ENCODE measurements at places on chromosomes 6 and 20. TPM values are rescaled to one million over a fixed set of nuclear protein-coding genes. Genes with fewer than 3 reads are reported as not detected.

DEFB116 gene
- not detected for total RNA-seq

LY6G6F gene
- total RNA-seq: not detected

PTCHD4 gene
- 4.2 TPM for total RNA-seq

PTPRK gene
- total RNA-seq: 44.7 TPM

L3MBTL1 gene
- total RNA-seq: 1.5 TPM

TENT5A gene
- 0.76 TPM for total RNA-seq

EIF6 gene
- 151 TPM for total RNA-seq

PTPRA gene
- total RNA-seq: 19.8 TPM

PRRT1 gene
- not detected for total RNA-seq

ADGB gene
- total RNA-seq: not detected

BTN1A1 gene
- total RNA-seq: not detected

ADAT2 gene
- 2.4 TPM for total RNA-seq

LRRC73 gene
- total RNA-seq: 0.06 TPM

GRM4 gene
- total RNA-seq: under 0.01 TPM

IRF4 gene
- total RNA-seq: under 0.01 TPM

IGF2R gene
- 195 TPM for total RNA-seq

ATP9A gene
- total RNA-seq: 13.9 TPM

SEL1L2 gene
- total RNA-seq: not detected

CCDC167 gene
- total RNA-seq: 26.4 TPM

SIGLEC1 gene
- total RNA-seq: not detected

SYCP2 gene
- total RNA-seq: 0.49 TPM

JPH2 gene
- 0.63 TPM for total RNA-seq

RIPPLY2 gene
- total RNA-seq: 0.19 TPM

BPIFB2 gene
- not detected for total RNA-seq

SLC22A16 gene
- not detected for total RNA-seq

SCAND1 gene
- total RNA-seq: 54.9 TPM

OR2H2 gene
- not detected for total RNA-seq

DZANK1 gene
- 0.49 TPM for total RNA-seq

COL11A2 gene
- total RNA-seq: 0.16 TPM

SPATS1 gene
- not detected for total RNA-seq

DDX43 gene
- 0.32 TPM for total RNA-seq

ELOVL4 gene
- 0.63 TPM for total RNA-seq

LY6G6D gene
- not detected for total RNA-seq

ID1 gene
- total RNA-seq: 282 TPM
